ENCODE measurements at places on chromosomes 7 and 10.

DNA sequence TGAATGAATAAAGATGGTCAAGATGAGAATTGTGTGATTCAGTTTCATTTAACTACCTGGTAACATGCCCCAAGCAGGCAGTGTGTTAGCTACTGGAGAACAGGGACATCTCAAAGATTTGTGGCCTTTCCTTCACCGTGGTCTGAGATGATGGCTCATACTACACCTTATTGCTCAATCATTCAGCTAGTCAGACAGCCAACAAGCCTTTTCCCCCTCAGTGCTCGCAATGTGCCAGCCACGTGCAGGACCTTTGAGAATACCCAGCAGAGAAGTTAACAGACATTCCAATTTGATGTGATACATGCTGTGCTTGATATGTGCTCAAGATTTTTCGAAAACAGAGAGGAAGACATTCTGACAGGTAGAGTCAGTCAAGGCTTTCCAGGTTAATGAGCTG, 562.8 kb downstream of the SUGCT start:
- DNase-seq, result no peak

DNA sequence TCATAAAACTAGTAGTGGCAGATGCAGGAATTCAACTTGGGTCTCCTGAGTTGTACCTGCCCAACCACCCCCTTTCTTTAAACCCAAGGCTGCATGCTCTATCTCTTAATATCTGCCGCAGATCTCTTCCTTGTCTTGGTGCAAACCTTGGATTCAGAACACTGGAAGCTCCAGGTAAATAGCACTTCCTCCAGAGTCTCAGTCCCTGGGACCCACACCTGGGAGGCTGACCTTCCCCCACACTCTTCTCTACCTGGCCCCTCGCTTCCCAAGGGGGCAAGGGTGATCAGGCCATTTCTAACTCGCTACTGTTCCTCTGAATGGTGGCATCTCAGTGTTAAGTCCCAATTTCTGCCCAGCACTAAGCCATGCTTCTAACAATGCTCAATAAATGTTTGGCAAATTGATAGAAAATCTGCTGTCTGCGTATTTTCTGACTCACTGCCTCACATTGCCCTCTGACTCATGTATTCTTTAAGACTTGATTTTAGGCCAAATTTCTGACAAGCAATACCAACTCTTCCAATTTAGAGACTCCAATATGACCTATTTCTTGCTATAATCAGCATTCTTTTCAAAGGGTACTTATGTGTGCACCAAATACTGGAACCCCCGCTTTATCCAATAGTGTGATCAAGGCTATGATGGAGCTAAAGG, 68.0 kb upstream of the PPP1R3C start:
- DNase-seq, result no peak

DNA sequence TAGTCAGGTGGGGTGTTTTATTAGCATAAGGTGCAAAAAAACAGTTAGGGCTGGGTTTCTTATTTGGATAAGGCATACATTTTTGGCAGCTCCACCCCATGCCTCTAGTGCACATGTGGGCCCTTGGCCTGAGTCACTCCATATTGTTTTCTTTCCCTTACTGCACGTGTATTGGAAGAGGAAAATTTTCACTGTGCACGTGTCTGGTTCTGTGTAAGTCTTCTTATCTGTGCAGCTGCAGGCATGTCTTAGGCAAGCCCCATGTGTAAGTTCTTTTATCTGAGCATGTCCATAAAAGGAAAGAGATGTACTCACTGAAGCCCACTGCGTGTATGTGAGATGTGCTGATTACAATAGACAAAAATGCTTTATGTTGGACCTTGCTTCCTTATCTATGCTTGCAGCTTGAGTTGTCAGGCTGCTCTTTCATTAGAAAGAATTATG, 540.3 kb upstream of the IGFBP3 start:
- no peak for DNase-seq

DNA sequence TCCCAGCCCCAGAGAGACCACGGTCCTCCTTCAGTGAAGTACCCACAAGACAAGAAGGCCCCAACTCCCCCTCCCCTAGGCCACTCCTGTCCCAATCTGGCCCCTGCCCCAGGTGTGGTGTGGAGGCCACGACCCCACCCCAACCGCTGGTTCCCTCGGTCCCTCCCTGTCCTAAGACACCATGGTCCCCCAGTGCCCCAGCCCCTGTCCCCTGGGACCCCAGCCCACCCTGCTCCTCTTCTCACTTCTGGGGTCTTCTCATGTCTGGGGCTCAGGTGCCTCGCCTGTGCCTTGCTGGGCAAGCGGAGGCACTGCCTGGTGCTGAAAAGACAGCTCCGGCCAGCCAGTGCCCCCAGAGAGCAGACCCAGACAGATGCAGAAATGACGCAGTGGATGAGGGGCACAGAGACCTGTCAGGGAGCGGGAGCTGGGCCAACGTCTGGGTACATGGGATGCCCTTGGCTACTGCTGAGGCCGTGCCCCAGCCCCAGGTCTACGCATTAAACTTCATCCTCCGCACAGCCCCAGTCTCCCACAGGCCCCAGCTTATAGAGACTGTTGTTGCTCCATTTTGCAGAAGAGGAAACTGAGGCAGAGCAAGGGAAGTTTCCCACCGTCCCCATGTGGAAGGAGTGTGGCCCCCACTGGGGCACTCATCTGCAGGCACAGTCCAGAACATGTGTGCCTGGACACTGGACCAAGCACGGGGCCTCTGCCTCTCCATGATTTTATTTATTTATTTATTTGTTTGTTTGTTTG, 14.8 kb downstream of the GRIFIN start:
- peak; percentile 29 for DNase-seq

Data from D341Med (cell line).